ENCODE measurements at places on chromosomes 11 and 22.

DNA sequence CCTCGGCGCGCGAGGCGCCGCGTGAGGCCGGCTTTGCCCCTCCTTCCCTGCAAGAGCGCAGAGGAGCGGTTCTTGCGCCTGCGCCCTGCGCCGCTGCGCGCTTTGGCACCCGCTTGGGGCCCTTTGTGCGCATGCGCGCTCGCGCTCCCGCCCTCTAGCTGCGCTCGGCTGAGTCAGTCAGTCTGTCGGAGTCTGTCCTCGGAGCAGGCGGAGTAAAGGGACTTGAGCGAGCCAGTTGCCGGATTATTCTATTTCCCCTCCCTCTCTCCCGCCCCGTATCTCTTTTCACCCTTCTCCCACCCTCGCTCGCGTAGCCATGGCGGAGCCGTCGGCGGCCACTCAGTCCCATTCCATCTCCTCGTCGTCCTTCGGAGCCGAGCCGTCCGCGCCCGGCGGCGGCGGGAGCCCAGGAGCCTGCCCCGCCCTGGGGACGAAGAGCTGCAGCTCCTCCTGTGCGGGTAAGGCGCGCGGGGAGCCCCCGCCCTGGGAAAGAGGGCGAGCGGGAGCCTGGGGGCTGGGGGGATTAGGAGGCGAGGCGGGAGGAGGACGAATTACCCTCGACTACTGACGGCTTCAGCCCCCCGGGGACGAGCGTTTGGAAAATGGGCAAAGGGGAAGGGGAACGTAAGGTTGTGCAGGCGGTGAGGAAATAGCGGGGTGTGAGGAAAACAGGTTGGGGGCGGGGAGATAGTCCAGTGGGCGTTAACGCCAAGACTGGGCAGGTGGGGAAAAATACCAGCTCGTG, at the start of gene RTN3:
RTN3 (plus strand) TSS at position 180 of the 745 bp plus-strand sequence; CDS start at position 317, 137 bp downstream.
- peak; percentile 95 for DNase-seq

DNA sequence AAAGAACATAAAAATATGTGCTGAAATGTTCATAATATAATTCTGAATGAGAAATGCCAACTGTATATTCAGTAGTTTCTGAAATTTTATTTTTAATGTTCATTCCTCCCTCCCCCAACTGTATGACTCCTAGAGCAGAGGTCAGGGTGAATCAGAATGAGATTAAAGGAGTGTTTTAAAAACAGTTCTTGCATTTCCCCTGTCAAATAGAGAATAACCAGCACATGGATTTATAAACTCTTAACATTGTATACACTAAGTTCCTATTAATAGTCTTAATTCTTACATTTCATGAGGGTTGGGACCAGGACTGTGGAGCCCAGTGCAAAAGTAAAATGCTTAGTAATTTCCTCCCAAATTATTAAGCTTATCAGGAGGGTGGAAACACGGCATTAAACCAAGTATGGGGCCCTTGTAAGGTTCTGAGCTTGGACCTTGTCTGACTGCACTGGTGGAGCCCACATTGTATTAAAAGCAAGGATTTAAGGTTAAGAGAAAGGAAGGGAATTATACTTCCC, 474.6 kb upstream of the RAG2 start:
- DNase-seq, result no peak

DNA sequence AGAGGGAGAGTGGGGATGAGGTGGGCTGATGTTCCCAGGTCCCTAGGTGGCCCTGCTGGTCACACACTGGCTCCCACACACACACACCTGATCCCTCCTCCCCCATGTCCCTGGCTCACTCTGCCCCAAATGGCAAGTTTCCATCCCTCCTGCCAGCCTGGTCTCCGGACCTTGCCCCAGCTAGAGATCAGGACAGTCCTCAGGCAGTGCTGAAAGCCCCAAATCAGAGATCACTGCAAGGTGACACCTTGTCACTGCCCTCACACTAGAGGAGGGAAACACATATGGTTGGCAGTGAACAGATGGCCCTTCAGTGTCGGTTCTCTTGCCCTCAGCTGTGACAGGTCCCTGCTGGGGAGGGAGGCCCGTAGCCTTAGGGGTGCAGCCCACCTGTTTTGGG, 7.6 kb downstream of the TMPRSS5 start:
- DNase-seq, result no peak

GRCh38 chr11:44531116-44531504, 34.4 kb upstream of the CD82 start:
- no peak for DNase-seq

DNA sequence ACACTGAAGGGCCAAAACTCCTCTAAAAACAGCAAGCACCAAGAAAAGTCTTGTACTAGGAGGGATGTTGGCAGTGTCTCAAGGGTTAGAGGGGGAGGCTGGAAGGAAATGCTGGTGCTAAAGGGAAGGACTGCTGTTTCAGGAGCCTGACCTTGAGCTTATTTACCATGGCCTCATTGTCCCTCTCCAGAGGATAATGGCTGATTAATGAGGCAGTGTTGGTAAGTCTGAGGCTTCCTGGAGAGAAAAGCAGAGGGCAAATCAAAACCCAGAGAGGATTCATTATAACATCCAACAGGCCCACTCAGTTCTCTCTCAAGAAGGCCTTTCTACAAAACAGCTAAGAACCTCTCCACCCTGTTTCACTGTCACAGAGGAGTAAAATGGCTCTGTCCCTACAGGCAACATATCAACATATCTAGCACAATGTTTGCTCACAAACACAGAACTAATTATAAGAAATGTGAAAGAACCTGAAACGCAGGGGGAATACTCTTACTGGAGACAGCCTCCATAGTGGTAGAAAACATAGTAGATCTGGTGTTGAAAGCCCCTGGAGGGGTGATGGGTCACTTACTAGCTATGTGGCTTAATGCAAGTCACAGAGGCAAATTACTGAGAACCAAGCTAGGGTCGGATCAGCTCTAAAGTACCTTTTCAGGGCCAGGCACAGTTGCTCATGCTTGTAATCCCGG, 31.4 kb downstream of the NUMA1 start:
- no peak for DNase-seq

GRCh38 chr11:111974446-111974845, 37.3 kb downstream of the DIXDC1 start:
- DNase-seq, result no peak

DNA sequence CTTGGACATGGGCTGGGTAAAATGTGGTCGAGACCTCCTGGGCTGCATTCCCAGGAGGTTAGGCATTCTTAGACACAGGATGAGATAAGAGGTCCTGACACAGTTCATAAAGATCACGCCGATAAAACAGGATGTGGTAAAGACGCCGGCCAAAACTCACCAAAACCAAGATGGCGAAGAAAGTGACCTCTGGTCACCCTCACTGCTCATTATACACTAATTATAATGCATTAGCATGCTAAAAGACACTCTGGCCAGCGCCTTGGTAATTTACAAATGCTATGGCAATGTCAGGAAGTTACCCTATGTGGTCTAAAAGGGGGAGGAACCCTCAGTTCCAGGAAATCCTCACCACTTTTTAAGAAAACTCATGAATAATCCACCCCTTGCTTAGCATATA, 983.3 kb downstream of the OPCML start:
- no peak for DNase-seq

- no peak for DNase-seq
Observed at GRCh38 chr11:102289592-102289991, 27.7 kb upstream of the BIRC3 start.

DNA sequence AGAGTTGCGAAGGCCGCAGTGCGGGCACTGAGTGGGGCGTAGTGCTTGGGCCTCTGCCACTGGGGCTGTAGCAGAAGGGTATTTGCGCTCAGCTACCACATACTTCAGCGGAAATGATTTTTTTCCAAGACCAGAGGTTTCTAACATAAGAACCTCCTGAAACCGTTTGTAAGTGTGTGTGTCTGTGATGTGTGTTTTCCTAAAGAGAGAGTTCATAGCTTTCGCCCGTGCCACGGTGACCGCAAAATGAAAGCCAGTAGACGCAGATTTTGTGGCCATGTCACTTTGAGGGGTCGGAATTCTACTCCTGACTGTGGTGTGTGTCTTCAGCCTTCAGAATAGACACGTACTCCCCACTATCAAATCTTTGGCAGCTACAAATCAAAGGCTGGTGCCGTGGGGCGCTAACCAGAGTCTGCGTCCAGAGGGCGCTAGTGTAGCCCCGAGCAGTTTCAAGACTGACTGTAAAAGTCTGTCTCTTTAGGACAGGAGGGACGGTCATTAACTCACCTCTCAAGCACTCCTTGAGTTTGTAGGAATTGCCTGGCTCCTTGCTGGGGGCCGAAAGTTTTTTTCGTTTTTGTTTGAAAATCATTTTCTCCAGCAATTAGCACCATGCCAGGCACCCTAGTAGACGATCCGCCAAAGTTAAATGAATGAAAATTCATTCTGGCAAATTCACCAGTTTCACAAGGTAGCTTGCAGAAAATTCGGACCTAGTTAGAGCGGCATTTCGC, 2.5 kb upstream of the CALCA start:
- no peak for DNase-seq

DNA sequence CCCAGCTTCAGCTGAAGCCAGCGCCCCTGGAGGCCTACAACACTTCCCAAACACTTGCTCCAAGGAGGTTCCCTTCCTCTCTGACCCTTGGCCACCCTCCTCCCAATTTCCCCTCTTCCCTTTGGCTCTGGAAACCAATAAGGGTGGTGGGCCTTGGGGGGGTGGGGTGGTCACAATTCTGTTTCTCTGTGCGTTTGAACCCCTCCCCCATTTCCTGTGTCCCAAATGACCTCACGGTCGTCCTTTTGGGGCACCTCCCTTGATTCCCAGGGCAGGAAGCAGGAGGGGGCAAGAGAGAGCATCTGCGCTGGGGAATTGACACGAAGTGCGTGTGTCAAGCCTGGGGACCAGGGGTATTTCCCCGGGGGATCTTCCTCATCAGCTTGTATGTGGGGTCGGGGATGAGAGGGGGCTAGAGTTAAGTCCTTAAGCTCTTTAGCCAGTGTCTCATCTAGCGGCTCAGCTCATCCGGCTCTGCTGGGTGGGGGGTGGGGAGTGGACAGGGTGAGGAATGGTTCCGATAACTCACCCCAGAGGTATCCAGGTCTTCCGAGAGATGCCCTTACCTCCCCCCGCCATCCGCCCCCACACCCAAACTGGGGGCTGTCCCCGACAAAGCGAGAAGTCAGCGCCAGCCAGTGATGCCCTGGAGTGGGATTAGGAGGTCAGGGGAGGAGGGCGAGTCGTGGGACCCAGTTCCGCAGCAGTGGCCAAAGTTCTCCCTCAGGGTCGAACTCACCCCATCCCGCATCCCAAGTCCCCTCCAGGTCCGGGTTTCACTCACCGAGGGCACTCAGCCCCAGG, 587 bp downstream of the ESAM start:
- DNase-seq, result no peak

GRCh38 chr11:79226126-79226525, 214.7 kb downstream of the TENM4 start:
- no peak for DNase-seq

DNA sequence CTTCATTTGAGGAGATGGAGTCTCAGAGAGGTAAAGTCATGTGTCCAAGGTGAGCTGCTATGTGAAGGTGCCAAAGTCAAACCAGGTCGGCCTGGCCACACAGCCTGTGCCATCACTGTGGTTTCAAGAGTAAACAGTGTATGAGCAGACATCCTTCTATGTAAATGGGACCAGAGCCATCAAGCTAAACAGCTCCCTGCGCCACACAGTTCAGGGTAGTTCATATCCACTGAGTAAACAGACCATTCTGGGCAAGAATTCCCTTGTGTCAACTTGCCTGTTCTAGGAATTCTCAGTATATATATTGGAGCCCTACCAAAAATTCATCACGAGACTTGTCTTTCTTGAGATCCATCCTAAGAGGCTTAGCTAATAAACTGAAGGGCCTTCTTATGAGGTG, 77.5 kb downstream of the AMOTL1 start:
- DNase-seq, result no peak

DNA sequence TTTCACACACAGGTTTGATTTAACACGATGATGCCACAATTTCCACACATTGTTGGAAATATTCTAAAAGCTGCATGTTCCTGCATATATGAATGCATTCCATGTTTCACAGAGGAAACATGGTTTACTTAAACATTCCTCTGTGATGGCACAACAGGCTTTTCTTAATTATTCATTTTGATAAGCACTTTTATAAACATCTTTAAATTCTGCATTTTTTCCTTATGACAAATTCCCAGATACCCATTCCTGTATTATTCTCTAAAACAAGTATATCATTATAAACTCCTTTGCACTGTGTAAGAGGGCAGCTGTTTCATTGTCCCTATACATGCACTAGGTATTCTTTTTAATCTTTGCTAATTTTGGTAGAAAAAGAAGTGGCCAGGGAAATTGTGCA, 532.3 kb downstream of the SOX6 start:
- DNase-seq, result no peak

- no peak for DNase-seq
Observed at GRCh38 chr22:33842421-33843094, 77.7 kb downstream of the LARGE1 start.

Measured in stimulated activated CD8-positive, alpha-beta memory T cell treated with anti-CD3 and anti-CD28 coated beads, Interleukin-7, amount 100 ng/mL, for 4 hours (primary cell).